ENCODE measurements at places on chromosomes 3 and 15.
A peak's percentile ranks its signal among the peaks of the same experiment; 100 is the strongest.

DNA sequence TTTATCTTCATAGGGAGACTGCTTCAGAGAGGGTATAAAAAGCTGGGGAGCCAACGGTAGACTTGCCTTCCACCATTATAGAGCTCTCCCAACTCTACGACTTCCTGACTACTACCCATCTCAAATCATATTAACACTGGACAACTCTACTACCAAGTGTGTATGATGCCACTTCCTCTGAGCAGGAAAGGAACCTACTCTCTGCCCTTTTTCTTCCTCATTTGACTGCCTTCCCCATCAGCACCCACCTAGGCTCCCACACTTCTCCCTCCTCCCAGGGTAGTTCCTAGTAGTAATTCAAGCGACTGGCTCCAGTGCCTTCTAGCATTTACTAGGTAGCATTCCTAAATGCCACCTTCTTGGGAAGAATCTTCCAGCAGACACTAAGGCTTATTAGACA, 24.5 kb upstream of the TBL1XR1 start:
- DNase-seq = no peak

DNA sequence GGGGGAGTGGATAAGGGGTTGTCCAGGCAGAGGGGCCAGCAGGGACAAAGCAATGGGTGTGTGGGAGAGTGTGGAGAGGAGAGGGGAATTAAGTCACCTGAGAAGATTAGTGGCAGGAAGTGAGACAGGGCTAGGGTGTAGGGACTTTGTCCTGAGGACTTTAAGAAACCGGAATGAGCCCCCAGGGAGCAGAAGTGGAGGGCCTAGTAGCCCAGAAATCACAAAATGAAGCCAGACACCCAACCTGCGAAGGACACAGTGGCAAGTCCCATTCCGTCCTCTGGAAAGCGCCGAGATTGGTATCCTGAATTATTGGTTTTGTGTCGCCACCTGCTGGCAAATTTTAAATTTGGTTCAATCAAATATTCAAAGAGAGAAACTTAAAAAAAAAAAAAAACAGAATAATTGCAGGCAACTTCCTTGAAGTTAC, 78.0 kb upstream of the SLC25A36 start:
- DNase-seq = no peak

DNA sequence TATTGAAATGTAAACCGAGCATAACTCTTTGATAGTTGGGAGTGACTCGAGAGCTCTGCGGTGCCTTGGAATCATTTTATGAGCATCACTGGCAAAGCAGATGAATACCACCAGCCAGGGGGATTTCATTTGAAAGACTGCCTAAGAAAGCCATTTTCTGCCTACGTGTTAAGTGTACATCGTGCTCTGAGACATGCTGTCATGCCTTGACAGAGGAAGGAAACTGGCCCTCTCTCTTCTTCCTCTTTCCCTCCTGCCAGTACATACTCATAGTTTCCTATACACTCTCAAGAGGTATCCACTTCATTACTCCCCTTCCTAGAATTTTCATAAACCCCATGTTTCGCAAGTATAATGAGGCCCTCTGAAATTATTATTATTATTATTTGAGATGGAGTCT, 8.8 kb downstream of the BCL2A1 start:
- DNase-seq = no peak

- peak; percentile 80 for DNase-seq
Observed at GRCh38 chr3:73536952-73537351, 87.8 kb downstream of the PDZRN3 start.

DNA sequence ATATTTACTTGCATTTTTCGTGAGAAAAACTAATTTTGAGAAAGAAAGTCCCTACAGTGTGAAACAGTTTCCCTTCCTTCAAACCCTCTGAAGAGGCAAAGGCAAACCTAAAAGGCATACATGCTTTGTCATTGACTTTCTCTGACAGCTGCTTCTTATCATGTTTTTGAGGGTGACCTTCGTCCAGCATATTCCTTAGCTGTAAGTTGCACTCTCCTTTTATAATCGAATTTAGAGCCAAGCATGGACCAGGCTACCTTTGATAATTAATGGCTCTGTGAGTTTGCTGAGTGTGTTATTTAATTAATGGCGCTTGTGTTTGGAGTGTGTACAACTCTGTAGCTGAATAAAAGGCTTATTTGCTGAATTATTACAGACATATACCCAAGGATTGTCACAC, 684.2 kb upstream of the CFAP20DC start:
- DNase-seq = no peak

DNA sequence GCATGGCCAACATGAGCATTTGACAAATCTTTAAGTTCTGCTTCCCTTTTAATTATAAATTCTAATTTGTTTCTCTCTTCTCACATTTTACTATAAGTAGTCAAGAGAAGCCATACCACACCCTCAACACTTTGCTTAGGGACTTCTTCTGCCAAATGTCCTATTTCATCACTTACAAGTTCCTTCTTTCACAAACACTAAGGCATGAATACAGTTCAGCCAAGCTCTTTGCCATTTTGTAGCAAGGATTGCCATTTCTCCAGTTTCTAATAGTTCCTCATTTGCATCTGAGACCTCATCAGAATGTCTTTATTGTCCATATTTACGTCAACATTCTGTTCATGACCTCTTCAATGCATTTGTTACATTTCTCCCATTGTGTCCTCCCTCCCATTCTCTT, 29.4 kb downstream of the SLC22A14 start:
- no peak for DNase-seq

DNA sequence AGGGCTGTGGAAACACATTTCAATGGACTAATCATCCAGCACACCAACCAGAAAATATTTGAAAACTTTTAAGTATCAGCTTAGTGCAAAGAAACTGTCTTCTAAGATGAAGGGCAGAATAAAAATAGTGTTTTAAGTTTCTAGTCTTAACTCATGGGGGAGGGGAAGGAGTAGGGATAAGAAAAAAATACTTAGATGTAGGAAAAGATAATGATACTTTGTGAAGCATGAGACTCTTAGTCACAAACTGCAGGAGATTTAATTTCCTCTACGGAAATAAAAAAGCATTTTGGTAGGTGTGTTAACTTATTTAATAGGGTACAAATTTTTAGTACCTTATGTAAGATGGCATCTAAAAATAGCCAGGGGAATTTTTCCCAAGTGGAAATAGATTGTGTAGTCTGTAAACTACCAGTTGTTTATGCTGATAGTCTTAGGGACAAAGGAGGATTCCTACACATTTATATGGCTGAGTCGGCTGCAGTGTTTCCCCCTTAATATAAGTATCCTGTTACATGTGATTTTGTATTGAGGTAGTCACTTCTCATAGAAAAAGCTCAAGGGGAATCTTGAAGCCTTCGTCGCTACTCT, 78.2 kb upstream of the GBE1 start:
- no peak for DNase-seq

GRCh38 chr3:134332344-134332743, 41.9 kb downstream of the AMOTL2 start:
- no peak for DNase-seq

DNA sequence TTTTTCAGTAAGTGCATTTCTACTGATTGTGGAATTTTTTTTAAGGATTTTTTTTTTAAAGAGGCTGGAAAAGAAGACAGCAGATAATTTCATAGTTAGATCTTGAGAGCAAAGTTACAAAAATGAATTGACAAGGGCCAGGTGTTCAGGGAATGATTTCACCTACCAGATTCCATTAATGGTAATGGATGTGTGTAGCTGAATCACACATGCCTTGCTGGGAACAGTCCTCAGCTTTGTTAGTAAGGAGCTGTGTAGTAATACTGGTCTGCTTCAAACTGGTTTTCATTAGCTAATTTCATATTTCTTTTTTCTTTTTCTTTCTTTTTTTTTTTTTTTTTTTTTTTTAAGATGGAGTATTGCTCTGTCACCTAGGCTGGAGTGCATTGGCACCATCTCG, 16.0 kb downstream of the NR1D2 start:
- DNase-seq = no peak

- DNase-seq = no peak
Observed at GRCh38 chr15:57902155-57902554, 163.4 kb downstream of the ALDH1A2 start.

DNA sequence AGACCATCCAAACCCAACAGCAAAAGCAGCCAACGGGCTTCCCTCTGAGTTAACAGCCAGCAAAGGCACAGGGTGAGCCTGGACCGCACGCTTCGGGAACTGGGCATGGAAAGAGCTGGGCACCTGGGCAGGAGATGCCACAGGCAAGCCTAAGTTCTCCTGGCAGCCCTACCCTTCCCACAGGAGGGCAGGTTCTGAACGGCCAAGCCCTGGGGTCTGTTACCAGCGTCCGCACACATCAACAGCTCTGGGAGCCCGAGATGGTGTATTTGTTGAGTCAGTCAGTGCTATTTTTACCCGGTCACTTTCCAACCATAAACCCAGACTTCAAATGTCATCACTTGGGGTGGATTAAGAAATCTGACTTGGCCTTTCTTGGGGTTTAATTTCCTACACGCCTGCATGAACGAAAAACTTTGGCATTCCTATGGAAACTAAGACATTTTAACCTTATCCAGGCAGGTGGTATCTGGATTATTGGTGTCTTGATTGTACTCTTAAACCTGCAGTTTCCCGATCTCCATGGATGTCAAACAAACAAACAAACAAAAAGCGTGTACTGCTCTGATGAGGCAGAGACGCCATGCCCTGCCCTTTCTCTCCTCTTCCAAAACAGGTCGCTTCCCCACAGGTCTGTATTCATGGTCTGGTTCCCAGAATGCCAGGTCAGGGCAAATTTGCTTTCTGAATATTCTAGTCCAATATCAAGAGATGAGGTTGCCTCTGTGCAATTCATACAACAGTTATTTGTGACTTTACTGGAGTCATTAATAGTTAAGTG, 99.7 kb downstream of the XXYLT1 start:
- no peak for DNase-seq

GRCh38 chr3:106092792-106093191, 224.0 kb upstream of the CBLB start:
- DNase-seq = no peak

GRCh38 chr3:190384309-190384756, 3.6 kb upstream of the CLDN16 start:
- DNase-seq = peak; percentile 9

GRCh38 chr3:97481416-97481815, 283.1 kb upstream of the ARL6 start:
- DNase-seq = no peak

GRCh38 chr15:91855241-91855640, 1.7 kb downstream of the SLCO3A1 start:
- DNase-seq = no peak

- DNase-seq = peak; percentile 56
Observed at GRCh38 chr15:89129123-89129815, 41.0 kb downstream of the ABHD2 start.

DNA sequence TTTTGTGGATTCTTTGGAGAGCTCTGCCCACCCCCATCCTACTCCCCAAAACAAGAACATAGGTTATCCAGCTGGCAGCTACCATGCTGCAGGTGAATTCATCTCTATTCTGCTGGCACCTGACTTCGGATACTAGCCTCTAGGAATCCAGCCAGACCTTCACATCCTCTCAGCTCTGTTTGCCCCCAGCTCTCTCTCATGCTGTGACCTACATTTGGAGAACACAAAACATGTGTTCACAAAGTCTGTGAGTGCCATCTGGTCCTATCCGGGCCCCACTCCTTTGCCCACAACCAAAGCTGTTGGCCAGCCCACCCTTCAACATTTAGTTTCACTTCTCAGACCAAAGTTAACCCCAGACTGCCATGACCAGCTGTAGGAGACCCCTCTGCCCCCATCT, 89.4 kb upstream of the C3orf80 start:
- DNase-seq = no peak

DNA sequence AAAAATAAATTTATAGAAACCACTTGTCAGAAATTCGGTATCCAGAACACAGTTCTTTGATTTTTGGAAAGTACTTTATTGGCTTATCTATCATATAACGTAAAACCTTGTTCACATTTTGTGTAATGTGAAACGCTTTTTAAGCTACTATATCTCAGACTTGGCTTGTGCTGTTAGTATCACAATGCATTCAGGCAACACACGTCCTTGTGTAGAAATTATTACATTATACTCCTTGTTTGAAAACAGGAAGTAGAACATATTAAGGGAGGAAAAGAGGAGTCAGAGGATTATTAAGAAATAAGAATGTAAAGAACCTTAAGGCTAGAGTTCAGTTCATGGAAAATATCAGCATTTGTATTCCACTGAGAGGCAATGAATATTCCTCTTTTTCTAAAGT, 1.6 kb downstream of the DNAJC13 start:
- DNase-seq = no peak

Measured in gastrocnemius medialis (tissue), 4 donors.